ENCODE measurements at places on chromosomes 5 and 9.

- H3K4me3 ChIP-seq, result no peak overlapping the region
- H3K27me3 ChIP-seq, result no peaks in the 10 kb centered on the region
- H3K4me1 ChIP-seq, result no peaks in the 10 kb centered on the region
- no peak overlapping the region for H3K27ac ChIP-seq
Observed at GRCh38 chr9:16315720-16316119, 554.8 kb downstream of the BNC2 start.

DNA sequence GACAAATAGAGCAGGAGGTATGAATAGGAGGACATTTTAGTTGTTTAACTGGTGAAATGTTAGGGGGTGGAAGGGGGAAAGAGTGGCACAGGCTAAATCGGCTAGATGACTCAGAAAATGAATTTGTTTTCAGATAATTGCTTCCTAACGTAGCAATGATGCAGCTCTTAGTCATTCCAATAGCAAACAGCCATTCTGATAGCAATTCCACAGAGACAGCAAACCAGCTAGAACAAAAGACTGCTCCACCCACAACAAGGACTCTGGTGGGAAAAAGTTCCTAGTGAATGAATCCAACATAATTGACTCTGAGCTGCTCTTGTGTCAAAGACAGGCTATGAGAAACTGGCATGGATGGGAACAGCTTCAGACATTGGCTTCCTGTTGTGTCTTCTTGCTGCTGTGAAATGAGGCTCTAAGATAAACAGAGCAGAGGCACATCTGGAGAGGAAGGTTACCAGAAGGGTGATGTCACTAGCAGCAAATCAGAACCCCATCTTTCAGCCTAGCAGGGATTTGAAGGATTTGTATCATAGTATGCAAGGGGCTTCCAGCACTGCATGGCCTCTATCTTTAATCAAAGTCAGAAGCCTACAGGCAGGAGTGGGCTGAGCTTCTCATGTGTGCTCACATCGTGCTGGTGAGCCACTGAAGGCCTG is 28.1 kb upstream of the F2RL1 start:
- DNase-seq, result peak; percentile 99
- H3K4me1 ChIP-seq, result peaks cover 13% of the 10 kb centered on the region
- H3K27ac ChIP-seq, result peak overlapping the region; percentile 78

DNA sequence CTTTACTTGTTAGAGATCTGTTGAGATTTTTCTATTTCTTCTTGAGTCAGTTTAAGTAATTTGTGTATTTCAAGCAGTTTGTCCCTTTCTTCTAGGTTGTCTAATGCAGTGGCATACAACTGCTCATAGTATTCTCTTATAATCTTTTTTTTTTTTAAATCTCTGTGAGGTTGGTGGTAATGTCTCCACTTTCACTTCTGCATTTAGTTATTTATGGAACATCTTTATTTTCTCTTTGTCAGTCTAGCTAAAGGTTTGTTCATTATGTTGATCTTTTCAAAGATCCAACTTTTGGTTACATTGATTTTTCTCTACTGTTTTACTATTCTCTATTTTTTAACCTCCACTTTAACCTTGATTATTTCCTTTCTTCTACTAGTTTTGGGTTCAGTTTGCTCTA is 13.8 kb downstream of the FOXE1 start:
- no peaks in the 10 kb centered on the region for H3K4me1 ChIP-seq
- no peak overlapping the region for H3K27ac ChIP-seq
- no peaks in the 10 kb centered on the region for H3K36me3 ChIP-seq
- DNase-seq, result no peak
- H3K27me3 ChIP-seq, result peaks cover 26% of the 10 kb centered on the region

DNA sequence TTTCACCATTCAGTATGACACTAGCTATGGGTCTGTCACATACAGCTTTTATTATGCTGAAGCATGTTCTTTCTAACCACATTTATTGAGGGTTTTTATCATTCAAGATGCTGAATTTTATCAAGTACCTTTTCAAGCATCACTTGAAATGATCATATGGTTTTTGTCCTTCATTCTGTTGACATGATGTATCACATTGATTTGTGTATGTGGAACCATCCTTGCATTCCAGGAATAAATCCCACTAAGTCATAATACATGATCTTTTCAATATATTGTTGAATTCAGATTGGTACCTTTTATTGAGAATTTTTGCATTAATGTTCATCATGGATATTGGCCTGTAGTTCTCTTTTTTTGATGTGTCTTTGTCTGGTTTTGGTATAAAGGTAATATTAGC is 317.4 kb downstream of the NNT start:
- no peak overlapping the region for H3K27ac ChIP-seq
- no peaks in the 10 kb centered on the region for H3K4me1 ChIP-seq
